Pancreas (tissue), 10 donors: ENCODE measurements at places on chromosomes 4 and X. TPM values are rescaled to one million over a fixed set of nuclear protein-coding genes. Genes with fewer than 3 reads are reported as not detected.
A peak's percentile ranks its signal among the peaks of the same experiment; 100 is the strongest.

The TXK gene
- total RNA-seq, result 0.84 TPM

The GUCY1B1 gene
- 18.1 TPM for total RNA-seq

DNA sequence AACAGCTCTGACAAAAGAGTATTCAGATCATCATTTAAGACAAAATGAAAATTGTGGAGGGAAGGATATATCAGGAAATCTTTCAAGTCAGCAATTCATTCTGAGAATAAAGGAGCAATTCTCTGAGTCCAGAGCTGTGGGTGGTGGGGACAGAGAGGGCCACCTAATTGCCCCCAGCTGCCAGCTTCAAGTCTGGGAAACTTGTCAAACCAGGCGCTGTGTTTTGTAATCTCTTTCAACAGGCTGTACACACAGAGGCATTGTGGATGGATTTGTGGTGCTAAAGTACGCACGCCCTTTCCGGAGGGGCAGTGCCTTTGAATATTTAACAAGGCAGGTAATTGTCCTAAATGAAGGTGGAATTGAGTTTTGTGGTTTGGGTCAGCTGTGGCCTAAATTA, 591.1 kb upstream of the BOD1L1 start:
- DNase-seq, result peak; percentile 18
- H3K27ac ChIP-seq, result no peak overlapping the region
- no peaks in the 10 kb centered on the region for H3K36me3 ChIP-seq

GRCh38 chrX:9352694-9353411, 112.0 kb upstream of the TBL1X start:
- no peaks in the 10 kb centered on the region for H3K36me3 ChIP-seq
- no peaks in the 10 kb centered on the region for H3K4me1 ChIP-seq
- no peak overlapping the region for H3K27ac ChIP-seq
- H3K4me3 ChIP-seq, result no peak overlapping the region
- peak; percentile 33 for DNase-seq
- H3K27me3 ChIP-seq, result peaks cover 3% of the 10 kb centered on the region

DNA sequence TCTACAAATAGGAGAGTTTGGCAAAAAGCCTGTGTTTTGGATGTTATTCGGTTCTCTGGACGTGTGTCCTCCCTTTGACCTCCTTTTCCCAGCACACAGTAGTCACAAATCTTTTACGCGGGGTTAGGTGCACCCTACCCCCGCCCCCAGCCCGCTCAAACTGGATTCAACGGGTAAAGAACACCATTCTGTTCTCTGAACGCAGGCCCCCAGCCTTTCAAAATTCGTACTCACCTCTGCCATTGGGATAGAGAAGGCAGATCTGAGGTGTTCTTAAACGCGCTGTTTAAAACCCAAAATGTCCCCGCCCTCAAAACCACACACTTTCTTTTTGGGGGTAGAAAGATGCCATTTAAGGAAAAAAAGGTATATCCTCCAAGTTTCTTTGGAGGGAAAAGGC, 2.7 kb downstream of the LEF1 start:
- H3K27ac ChIP-seq, result no peak overlapping the region
- H3K27me3 ChIP-seq, result peaks cover 6% of the 10 kb centered on the region
- H3K36me3 ChIP-seq, result no peaks in the 10 kb centered on the region

GRCh38 chrX:10847333-10847732, 226.9 kb upstream of the MID1 start:
- H3K27ac ChIP-seq, result no peak overlapping the region
- DNase-seq, result no peak
- H3K4me1 ChIP-seq, result no peaks in the 10 kb centered on the region
- no peak overlapping the region for H3K4me3 ChIP-seq

The FAM184B gene
- not detected for total RNA-seq

DNA sequence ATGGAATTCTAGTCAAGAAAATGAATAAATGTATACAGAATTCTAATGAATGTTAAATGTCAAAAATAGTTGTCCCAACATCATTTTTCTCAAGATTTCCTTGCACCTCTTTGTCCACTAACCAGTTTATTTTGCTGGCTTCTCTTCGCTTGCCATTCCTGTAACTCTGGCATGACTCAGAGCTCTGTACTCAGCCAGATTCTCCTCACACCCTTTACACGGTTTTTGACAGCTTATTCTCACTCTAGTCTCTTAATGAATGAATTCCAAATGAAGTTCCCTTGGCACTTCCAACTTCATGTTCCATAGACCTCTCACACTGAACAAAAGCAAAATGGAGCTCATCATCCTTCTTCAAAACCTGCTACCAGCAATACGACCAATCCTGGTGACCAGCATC, 419.3 kb upstream of the SLIT2 start:
- no peak overlapping the region for H3K4me3 ChIP-seq
- DNase-seq, result no peak
- H3K27ac ChIP-seq, result no peak overlapping the region
- no peaks in the 10 kb centered on the region for H3K4me1 ChIP-seq
- H3K27me3 ChIP-seq, result no peaks in the 10 kb centered on the region
- no peaks in the 10 kb centered on the region for H3K36me3 ChIP-seq

DNA sequence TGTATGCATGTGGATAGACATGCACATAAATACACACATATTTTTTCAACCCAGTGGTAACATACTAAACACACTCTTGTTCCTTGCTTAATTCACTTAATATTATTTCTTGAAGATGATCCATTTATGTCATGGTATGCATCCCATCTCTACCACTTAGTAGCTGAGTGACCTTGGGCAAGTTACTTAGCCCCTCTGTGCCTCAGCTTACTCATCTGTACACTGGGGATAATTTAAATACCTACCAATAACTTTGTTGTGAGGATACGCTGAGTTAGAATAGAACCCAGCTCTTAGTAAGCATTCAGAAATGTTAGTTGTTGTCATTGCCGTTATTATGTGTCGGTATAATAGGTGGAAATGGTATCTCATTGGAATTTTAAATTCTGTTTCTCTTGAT, 41.4 kb downstream of the FAM114A1 start:
- DNase-seq, result no peak
- peaks cover 10% of the 10 kb centered on the region for H3K4me1 ChIP-seq
- H3K4me3 ChIP-seq, result no peak overlapping the region
- H3K27me3 ChIP-seq, result no peaks in the 10 kb centered on the region

- H3K36me3 ChIP-seq, result no peaks in the 10 kb centered on the region
- no peak overlapping the region for H3K4me3 ChIP-seq
- H3K4me1 ChIP-seq, result no peaks in the 10 kb centered on the region
- no peaks in the 10 kb centered on the region for H3K27me3 ChIP-seq
Measured at GRCh38 chrX:16063141-16063540, 60.2 kb upstream of the GRPR start.

- no peak for DNase-seq
- H3K4me1 ChIP-seq, result peaks cover 14% of the 10 kb centered on the region
- H3K36me3 ChIP-seq, result no peaks in the 10 kb centered on the region
- no peaks in the 10 kb centered on the region for H3K27me3 ChIP-seq
- peak overlapping the region; percentile 73 for H3K4me3 ChIP-seq
- H3K27ac ChIP-seq, result peak overlapping the region; percentile 99
Measured at GRCh38 chr4:38663090-38663800, 754 bp upstream of the KLF3 start.

DNA sequence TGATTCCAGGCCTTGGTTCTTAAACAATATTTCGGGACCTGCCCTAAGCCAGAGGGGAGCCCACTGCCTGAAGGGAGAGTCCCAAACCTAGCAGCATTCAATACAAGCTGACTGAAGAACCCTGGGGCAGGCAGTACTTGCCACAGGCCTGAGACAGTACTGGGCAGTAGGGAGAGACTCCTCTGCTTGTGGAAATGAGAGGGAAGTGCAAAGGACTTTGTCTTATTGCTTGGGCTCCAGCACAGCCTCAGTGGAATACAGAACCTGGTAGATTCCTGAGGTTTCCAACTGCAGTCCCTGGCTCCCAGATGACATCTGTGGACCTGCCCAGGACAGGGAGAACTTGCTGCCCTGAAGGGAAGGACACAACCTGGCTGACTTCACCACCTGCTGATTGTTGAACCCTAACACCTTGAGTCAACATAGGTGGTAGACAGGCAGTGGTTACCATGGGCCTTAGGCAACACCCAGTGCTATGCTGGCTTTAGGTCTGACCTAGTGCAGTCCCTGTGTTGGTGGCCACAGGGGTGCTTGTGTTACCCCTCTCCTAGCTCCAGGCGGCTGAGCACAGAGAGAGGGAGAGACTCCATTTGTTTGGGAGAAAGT, 20.3 kb upstream of the ABCG2 start:
- H3K27ac ChIP-seq, result no peak overlapping the region
- no peaks in the 10 kb centered on the region for H3K36me3 ChIP-seq
- no peaks in the 10 kb centered on the region for H3K27me3 ChIP-seq
- H3K4me1 ChIP-seq, result no peaks in the 10 kb centered on the region
- H3K4me3 ChIP-seq, result no peak overlapping the region
- no peak for DNase-seq

DNA sequence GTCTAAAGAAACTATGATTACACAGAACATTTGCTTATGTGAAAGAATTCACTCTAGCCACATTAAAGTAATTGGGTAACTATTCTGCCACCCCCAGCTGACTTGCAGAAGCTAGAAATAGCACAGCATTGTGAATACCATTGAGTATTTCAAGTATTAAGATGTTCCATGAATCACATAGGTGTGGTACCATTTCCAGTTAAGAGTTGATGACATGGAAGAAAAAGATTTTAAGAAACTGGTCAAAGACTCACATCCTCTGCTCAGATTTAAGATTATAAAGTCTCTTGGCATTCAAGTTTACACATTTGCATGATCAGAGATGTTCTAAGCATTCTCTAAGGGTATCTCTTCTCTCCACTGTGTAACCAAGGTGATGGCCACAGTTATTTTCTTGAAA, 287.5 kb downstream of the CAMK2D start:
- no peak overlapping the region for H3K4me3 ChIP-seq
- no peaks in the 10 kb centered on the region for H3K4me1 ChIP-seq
- DNase-seq, result no peak
- H3K27me3 ChIP-seq, result no peaks in the 10 kb centered on the region
- H3K36me3 ChIP-seq, result no peaks in the 10 kb centered on the region

GRCh38 chrX:29237972-29238371, 650.7 kb downstream of the IL1RAPL1 start:
- no peak for DNase-seq
- H3K27me3 ChIP-seq, result peaks cover 4% of the 10 kb centered on the region
- H3K27ac ChIP-seq, result no peak overlapping the region
- no peaks in the 10 kb centered on the region for H3K4me1 ChIP-seq
- H3K4me3 ChIP-seq, result no peak overlapping the region

The VCX gene
- 0.16 TPM for total RNA-seq

GRCh38 chrX:9926002-9926401, 41.2 kb upstream of the CLDN34 start:
- no peaks in the 10 kb centered on the region for H3K36me3 ChIP-seq
- no peaks in the 10 kb centered on the region for H3K4me1 ChIP-seq
- DNase-seq, result no peak
- no peak overlapping the region for H3K27ac ChIP-seq
- no peaks in the 10 kb centered on the region for H3K27me3 ChIP-seq

GRCh38 chrX:40072246-40072645, 25.5 kb downstream of the BCOR start:
- no peak overlapping the region for H3K4me3 ChIP-seq
- no peak overlapping the region for H3K27ac ChIP-seq
- H3K36me3 ChIP-seq, result no peaks in the 10 kb centered on the region

The GAGE12E gene
- total RNA-seq, result not detected

The CNKSR2 gene
- 2.5 TPM for total RNA-seq

The DSPP gene
- total RNA-seq, result not detected

DNA sequence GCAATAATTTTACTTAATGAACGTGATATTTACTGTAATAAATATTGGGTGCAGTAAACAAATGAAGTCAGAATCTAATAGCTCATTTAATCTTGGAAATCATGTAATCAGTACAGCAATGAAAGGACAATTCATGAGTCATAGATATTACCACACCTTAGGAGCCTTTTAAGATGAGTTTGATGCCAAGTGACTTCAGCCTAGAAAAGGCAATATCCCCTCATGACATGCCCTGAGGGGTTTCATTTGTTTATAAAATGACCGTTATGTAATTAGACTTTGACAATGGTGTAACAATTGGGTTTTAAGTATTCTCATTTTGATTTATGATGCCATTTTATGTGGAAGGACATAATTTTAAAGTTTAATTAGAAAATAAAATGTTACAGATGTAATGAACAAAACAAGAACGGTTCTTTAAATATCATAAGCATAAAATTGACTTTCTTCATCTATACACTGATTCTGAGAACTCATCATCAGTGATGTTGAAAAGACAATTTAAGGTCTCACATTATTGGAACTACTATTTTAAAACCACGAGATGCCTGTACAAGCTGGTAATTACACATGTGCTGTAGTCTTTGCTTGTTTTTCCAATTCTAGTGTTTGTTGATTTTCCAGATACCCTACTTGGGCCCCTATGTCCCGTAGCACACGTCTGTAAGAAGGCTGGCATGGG, 5.0 kb downstream of the FGF2 start:
- no peaks in the 10 kb centered on the region for H3K27me3 ChIP-seq
- H3K36me3 ChIP-seq, result no peaks in the 10 kb centered on the region
- DNase-seq, result no peak

The NALF2 gene
- 1.5 TPM for total RNA-seq

DNA sequence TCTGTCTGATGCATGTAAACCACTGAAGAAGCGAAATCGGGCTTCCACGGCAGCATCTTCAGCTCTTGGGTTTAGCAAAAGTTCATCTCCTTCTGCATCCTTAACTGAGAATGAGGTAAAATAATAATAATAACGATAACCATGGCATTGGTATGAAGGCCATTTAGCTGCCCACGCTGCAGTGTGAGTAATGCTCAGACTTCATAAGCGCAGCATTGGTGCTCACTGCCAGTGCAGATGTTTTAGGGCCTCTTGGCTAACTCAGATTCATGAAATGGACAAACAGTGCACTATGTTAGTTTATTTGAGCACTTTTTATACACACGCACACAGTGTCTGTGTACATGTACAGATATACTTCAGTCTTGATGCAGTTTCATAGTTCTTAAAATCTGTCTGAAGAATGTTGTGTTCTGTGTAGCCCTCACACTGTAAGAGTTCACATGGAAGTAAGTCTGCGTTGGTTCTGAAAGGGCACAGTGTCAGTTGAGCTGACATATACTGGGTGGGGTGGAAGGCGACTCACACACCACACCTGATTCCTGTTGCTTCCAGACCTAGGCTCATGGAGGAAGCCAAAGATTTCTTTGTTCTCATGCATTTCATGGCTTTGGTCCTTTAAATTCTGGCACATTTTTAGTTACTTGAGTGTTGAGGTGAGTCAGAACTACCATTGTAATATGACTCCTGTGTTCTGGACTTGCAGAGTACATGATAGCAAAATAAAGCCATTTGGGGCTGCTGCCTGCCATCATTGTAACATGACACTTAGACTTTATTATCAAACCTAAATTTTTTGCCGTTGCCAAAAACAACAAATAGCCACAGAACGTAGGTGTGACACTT, 68.7 kb downstream of the NSD2 start:
- H3K27ac ChIP-seq, result peak overlapping the region; percentile 61
- no peaks in the 10 kb centered on the region for H3K36me3 ChIP-seq
- H3K4me3 ChIP-seq, result no peak overlapping the region
